ENCODE measurements at places on chromosomes 7 and 10.

DNA sequence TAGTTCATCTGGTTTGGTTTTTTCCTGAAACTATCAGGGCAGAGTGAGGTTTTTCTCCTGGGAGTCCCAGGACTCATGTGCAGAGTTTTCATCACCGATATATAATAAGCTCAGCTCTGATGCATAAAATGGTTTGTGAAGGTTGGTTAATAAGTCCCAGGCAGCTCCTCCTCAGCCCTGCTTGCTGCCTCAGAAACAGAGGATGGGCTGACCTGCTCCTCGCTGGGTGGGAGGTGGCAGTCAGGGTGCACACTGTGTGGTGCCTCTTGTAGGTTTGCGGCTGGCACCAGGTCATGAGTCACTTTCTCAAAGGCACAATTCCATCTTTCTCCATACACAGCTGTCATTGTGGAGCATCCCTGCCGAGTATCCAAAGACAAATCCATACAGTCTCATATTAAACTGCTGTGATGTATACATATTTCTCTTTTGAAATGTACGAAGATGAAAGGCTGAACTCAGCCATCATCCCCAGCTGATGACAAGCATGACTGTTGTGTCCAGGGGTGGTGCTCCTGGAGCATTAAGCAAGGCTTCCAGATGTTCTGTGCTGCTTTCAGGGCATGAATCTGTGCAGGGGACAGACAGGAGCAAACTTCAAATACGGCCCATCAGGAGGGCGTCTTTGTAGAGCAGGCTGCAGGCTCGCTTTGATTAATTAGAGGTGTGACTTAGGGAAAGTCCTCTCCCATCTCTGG is 125.7 kb upstream of the NPS start:
- no peak for DNase-seq

GRCh38 chr7:226281-226895 is 34.0 kb downstream of the FAM20C start:
- peak; percentile 86 for DNase-seq

DNA sequence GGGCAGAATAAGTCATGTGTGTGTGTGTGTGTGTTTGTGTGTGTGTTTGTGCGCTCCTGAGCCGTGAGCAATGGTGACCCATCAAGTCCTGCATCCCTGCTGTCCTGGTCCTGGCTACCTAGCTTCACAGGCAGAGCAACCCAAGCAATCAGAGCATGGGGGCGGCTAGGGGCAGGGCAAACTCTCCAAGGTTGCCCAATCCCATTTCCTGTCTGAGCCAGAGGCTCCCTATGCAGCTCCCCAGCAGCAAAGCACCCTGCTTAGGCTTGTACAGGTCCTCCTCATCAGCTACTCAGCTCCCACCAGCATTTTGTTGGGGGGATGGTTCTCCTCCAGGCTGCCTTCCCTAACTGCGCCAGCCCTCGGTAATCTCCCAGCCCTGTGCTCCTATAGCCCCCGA is 31.1 kb upstream of the CRHR2 start:
- DNase-seq: no peak

DNA sequence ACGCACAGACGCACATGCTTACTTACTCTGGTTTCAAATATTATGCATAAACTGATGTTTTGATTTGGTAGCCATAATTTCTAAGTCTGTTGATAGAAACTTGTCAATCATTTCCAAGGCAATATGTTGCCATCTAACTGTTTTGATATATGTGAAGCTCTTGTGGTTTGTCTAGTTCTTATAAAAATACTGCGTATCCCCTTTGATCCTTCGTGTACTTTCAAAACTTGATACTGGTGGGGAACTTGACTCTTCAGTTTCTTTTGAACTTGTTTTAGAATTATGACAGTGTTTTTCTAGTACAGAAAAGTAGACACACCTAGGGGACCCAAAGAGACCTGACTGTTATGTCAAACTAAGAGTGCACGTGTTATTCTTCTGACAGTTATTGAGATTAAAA is 708.0 kb downstream of the LRMDA start:
- no peak for DNase-seq

DNA sequence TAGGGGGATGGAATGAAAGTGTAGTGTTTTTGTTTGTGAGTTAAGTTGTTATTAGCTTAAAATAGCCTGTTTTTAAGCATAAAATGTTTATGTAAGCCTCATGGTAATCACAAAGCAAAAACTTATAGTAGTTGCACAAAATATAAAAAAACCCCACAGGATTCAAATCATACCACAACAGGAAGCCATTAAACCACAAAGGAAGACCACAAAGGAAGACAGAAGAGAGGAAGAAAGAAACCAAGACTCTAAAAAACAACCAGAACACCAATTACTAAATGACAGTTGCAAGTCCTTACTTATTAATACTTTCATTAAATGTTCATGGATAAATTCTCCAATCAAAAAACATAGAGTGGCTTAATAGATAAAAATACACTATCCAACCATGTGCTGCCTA is 63.6 kb downstream of the ANKRD7 start:
- DNase-seq: no peak

- no peak for DNase-seq
Measured at GRCh38 chr10:71081912-71082311, 130.5 kb upstream of the UNC5B start.

- peak; percentile 35 for DNase-seq
Measured at GRCh38 chr7:93015779-93016481, 101.8 kb downstream of the SAMD9 start.

DNA sequence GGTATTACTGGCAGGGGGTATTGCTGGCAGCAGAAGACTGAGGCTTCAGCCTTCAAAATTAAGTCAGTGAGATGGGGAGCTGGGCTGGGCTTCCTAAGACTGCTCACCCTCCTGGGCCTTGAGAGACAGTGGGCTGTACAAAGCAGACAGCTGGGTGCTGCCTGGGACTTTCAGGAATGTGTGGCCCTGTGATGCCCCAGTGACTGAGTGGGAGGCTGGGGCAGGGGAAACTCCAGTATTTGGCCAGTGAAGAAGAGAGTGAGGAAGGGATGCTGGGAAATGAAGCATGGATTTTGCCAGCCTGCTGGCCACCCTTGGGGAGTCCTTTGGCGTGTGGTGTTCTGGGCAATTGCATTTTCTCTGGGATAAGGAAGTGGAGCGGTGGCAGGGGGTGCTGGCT is 442 bp downstream of the ANKRD2 start:
- peak; percentile 31 for DNase-seq

DNA sequence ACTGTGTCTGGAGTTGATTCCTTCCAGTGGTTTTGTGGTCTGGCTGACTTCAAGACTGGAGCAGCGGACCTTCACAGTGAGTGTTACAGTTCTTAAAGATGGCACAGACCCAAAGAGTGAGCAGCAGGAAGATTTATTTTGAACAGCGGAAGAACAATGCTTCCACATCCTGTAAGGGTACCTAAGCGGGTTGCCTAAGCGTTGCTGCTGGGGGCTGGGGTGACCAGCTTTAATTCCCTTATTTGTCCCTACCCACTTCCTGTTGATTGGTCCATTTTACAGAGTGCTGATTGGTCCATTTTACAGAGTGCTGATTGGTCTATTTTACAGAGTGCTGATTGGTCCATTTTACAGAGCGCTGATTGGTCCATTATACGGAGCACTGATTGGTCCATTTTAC is 13.2 kb downstream of the AKR1B15 start:
- peak; percentile 61 for DNase-seq

GRCh38 chr10:99905971-99906370 is 103.8 kb downstream of the DNMBP start:
- DNase-seq: no peak

DNA sequence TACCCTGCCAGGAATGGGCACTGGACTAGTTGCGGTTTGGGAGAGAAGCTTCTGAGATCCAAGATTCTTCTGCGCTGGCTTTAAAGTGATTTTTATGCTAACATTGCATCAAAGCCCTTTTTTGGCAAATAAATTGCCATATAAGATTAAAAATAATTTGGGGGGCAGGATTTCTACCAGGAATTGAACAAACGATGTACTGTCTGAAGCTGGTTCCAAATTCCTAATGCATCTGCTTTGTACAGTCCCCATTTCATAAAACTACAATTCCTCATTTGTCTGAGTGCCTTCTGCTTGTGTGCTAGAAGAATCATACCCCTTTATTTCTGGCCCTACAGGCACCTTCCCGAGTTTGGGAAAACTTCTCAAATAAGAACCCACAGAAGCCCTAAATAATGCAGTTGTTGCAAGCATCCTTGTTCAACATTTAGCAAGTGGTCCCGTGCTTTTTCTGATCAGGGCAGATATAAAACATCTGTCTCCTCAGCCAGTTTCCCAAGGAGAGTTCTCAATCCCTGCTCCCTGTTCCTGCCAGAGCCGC is 349.7 kb downstream of the PTEN start:
- no peak for DNase-seq

- DNase-seq: no peak
Measured at GRCh38 chr10:117865945-117866344, 180.8 kb downstream of the RAB11FIP2 start.

DNA sequence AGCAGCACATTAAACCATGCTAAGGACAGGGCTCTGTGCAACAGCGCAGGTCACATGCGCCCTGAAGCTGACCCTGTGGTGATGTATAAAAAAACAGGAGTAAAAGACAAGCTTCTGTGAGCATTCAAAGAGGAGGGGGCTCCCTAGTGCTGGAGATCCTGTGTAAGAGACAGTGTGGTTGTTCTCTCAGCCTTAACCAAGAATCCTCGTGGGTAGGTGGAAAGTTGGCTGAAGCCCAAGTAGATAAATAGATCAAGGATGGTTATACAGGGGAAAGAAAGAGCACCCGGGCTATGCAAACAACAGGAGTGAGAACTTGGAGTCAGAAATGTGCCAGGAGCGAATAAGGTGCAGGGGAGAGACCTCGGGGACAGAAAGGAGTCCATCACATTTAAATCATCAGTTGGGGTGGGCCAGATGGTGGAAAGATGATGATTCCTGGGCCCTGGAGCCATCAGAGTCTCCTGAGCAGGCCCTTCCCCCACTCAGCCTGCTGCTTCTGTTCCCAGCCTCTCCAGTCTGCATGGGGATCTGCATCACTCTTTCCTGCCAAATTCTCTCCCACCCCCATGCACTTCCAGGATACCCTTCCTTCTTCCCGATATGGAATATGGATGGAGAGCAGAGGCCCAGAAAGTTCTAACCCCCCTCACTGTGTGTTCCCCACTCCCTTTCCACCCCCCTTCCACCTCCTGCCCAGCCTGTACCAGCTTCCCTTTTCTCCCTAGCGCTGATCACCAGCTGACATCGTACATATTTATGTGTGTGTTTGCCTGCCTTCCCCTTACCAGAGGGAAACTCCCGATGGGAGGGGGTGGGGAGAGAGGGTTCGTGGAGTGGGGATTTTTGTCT is 78.1 kb upstream of the PRR15 start:
- DNase-seq: no peak

GRCh38 chr7:7519056-7519455 is 16.6 kb downstream of the COL28A1 start:
- DNase-seq: no peak

GRCh38 chr7:41503438-41503837 is 199.5 kb downstream of the INHBA start:
- peak; percentile 16 for DNase-seq

DNA sequence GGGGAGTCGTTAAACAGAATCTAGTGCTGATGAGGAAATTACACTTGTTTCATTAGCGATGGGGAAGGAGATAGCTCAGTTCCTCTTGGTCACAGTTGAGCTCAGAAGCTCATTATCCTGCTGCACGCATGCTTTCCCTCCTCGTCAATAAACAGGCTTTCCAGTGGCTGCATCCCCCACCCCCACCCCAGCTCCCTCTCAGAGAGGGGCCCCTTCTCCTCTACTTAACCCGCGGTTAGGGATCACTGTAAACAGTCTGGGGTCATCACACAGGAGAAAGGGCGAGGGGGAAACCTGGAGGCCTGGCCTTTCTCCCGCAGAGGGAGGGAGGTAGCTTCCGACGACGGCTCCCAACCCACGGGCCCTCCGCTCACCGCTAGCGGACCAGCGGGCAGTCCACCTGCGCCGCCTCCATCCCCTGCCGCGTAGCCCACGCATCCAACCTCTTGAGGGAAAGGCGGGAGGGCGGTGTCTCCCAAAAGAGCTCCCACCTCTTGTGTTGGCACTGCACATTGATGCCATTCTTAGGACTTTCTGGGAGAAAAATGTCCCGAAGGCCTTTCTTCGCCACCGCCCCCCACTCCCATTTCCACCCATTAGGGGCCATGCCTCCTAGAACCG is 80.8 kb downstream of the PAX2 start:
- no peak for DNase-seq

DNA sequence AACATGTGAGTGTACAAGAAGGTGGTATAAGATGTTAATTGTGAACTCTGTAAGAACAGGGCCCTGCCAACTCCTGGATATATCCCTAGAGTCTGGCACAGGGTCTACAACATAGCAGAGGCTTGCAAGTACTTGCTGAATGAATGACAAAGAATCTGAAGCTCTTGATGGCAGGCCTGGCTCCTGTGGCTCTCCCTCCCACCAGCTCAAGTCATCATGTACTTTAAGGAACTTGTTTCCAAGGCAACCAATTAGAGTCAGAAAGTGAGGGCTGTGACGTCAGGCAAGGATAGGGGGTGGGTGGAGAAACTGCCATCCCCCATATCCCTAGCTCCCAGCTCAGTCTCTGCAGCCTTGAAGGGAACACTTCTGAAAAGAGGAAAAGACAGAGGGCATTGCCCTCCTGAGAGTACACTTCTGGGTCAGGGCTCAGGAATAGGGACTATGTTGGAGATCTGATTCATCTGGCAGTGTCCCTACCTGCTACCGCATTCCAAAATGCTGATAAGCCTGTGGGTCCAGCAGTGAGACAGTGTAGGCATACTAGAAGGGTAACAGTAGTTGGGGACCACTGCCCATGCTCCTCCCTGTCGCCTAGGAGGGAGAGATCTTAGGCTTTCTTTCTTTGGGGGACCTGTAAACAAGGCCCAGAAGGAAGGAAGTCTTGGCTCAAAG is 34.6 kb upstream of the BTRC start:
- DNase-seq: no peak

DNA sequence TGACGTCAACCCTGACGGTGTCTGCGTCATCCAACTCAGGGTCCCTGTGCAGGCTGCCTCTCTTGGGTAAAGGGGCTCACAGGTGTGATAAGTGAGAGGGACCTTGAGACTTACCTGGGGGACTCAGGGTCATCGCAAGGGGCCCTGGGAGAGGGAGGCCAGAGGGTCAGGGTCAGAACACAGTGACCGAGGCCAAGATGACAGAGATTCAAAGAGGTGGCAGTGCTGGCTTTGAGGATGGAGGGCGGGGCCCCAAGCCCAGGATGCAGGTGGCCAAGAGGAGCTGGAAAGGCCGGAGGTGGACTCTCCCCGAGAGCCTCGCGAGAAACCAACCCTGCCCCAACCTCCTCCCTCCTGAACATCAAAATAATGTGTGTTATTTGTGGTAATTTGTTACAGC is 165.2 kb upstream of the PPP2R2D start:
- DNase-seq: no peak

DNA sequence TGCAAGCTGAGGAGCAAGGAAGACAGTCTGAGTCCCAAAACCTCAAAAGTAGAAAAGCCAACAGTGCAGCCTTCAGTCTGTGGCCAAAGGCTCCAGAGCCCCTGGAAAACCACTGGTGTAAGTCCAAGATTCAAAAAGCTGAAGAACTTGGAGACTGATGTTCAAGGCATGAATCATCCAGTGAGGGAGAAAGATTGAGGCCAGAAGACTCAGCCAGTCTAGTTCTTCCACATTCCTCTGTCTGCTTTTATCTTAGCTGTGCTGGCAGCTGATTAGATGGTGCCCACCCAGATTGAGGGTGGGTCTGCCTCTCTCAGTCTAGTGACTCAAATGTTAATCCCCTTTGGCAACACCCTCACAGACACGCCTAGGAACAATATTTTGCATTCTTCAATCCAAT is 20.1 kb upstream of the MDFIC start:
- DNase-seq: peak; percentile 87

All from fibroblast of lung (primary cell).